Substantia nigra (tissue), 51 donors: ENCODE measurements at places on chromosomes 3 and 15.
A peak's percentile ranks its signal among the peaks of the same experiment; 100 is the strongest.

- no peak for DNase-seq
These were observed 366.3 kb downstream of the MECOM start for GRCh38 chr3:169297214-169297613.

GRCh38 chr3:32349184-32349583 lies 42.5 kb upstream of the CMTM7 start:
- DNase-seq = no peak

DNA sequence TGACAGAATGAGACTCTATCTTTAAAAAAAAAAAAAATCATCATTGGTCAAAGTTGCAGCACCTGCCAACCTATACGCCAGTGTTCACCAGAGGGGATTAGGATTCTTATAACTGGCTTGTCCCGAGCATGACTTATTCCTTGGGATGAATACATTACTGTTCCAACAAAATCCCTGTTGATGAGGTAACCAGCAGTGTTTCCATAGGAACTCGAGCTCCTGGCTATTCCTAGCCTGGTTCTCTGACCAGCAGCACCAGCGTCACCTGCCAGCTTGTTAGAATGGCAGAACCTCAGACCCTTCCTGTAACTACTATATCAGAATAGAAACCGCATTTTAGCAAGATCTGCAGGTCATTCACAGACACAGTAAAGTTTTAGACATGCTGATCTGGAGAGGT lies 364.4 kb downstream of the PTPRG start:
- no peak for DNase-seq

- no peak for DNase-seq
These were observed 38.0 kb downstream of the TXNRD3 start for GRCh38 chr3:126616931-126617330.

DNA sequence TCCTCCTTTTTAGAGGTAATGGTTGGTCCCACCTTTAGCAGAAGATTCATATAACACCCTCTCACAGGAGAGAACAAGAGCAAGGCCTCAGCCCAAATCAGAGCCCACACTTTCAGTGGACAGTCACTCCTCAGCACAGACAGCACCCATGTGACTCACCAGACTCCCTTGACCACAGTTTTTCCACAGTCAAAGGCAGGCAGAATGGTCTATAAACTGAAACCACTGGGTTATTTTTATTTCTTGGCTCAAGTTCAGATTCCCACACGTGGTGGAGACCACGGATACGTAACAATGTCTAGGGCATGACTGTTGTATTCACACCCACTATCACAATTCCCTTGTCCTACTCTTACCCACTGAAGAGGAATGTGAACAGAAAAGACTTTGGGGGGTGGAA lies 237.8 kb upstream of the UBE2E1 start:
- DNase-seq = no peak

DNA sequence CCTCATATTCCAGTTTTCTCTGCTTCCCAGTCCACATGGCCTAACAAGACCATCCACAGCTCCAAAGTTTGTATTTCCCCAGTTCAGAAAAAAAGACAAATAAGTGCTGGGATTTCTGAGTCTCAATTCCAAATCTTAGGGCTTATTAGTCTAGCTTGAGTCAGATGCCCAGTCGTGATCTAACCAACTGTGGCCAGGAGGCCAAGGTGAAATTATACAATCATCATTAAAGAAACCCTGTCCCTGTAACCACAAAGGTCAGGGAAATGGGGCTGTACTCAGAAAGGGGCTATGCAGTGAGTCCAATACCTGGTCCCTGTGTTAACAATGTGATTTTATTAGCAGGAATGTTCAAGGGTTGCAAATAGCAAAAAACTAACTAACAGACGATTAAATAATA lies 40.5 kb upstream of the MITF start:
- DNase-seq = no peak

DNA sequence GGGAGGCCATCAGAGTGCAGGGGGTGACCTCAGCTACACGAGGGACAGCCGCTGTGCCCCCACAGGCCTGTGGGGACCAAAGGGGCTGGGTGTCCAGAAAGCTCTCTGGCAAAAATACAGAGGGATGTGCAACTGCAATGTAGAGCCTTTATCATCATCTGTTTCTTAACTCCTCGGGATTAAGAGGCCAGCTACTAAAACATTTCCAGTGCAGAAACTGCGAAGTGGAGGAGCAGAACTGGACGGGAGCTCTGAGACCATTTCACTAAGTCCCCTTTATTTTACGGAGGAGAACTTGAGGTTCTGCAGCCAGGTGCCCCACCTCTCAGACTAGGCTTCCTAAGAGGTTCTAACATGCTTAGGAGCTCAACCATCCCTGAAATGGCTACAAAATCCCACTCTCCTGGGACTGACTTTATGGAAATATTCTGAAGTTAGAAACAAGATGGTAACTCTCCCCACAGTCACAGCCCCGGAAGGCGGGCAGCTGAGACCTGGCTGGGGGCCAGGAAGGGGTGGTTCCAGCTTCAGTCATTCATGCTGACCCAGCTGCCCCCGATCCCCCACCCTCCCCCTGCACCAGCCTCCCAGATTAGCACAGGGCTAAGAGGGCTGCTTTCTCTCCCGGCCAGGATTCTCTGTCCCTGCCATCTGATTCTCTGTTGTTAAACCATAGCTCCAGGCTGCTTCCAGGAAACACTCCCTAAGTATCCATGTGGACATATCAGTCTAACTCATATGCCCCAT lies 40.3 kb downstream of the UMPS start:
- DNase-seq = peak; percentile 71

- no peak for DNase-seq
These were observed 40.5 kb downstream of the NUDT16 start for GRCh38 chr3:131421957-131422498.

- DNase-seq = peak; percentile 80
These were observed at the start of gene IRAK2 for GRCh38 chr3:10164546-10165393. TSS of gene IRAK2 (plus strand) at chr3:10164919. CDS start at chr3:10164955, 36 bp downstream.

DNA sequence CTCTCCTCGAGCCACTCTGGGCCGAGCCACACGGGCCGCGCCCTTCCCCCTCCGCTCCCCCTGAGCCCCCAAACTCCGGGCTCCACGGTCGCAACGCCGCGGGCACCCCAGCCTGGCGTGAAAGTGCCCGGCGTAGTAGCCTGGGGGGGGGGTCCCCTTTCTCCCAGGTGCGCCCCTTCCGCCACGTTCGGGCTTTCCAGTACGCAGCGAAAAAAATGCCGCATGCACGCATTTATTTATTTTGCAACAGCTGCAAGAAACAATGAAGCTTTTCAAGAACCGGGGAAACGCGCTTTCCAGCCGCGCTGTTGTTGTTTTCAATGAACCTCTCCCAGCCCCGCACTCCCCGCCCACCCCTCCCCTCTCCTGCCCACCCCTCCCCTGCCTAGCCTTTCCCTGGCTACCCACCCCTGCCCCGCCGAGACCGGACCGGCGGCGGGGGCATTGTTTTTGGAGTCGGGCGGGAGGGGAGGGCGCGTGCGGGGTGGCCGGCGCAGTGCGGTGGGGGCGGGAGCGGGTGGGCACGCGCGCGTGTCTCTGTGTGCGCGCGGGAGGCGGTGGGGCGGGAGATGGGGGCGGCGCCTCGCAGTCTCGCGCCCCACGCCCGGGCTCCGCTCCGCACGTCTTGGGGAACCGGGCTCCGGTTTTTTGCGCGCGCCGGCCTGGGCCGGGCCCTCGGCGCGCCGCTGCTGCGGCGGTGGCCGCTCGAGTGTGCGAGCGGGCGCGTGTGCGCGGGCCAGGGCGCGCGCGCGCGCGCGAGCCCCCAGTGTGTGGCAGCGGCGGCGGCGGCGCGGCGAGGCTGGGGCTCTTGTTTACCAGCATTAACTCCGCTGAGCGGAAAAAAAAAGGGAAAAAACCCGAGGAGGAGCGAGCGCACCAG lies at the start of gene IGF1R:
IGF1R (plus strand) TSS at position 766 of the 880 bp plus-strand sequence. CDS start 1,043 bp downstream, outside the sequence.
- DNase-seq = peak; percentile 89

DNA sequence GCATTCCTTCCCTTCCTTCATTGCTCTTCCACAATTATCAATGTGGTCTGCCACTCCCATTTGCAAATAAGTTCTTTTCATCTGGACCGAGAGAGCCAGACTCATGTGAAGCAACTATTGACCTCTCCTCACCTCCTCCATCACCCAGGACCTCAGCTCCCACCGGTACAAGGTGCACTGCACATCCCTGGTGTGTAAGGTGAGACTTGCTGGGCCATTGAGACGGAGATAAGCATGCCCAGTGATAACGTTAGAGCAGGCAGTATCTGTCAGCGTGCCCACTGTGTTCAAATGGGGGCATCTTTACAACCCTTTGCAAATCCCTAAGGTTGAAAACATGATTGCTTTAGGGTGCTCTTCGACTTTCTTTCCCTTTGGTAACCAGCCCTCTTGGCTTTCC lies 154.8 kb downstream of the ADAMTS17 start:
- DNase-seq = no peak

GRCh38 chr15:82146990-82147461 lies 101.2 kb upstream of the MEX3B start:
- no peak for DNase-seq

DNA sequence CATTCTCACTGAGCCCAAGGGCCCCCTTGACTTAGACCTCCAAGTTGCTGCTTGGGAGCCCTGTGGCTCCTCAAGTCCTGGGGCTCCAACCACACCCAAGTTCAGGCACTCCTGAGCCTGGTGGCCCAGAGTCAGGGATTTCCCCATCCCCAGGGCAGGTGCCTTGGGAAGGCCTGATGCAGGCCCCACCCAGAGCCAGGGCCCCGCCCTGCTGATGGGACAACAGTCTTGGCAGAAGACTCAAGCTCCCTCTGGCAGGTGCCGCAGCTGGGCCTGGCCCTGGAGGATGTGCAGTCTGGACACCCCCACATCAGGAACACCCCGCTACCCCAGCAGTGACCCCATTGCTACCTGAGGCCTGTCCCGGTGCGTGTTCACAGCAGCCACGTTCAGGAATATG lies 17.7 kb upstream of the SHISA5 start:
- no peak for DNase-seq

DNA sequence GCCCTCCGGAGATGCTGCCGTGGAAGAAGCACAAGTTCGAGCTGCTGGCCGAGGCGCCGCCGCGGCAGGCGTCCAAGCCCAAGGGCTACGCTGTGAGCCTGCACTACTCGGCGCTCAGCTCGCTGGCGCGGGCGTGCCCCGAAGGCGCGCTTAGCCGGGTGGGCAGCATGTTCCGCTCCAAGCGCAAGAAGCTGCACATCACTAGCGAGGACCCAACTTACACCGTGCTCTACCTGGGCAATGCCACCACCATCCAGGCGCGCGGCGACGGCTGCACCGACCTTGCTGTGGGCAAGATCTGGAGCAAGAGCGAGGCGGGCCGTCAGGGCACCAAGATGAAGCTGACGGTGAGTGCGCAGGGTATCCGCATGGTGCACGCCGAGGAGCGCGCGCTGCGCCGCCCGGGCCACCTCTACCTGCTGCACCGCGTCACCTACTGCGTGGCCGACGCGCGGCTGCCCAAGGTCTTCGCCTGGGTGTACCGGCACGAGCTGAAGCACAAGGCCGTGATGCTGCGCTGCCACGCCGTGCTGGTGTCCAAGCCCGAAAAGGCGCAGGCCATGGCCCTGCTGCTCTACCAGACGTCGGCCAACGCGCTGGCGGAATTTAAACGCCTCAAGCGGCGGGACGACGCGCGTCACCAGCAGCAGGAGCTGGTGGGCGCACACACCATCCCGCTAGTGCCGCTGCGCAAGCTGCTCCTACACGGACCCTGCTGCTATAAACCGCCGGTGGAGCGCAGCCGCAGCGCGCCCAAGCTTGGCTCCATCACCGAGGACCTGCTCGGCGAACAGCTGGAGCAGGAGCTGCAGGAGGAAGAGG lies 1.3 kb downstream of the FAM43A start:
- DNase-seq = no peak

- no peak for DNase-seq
These were observed 45.8 kb upstream of the PCSK6 start for GRCh38 chr15:101535170-101535902.

DNA sequence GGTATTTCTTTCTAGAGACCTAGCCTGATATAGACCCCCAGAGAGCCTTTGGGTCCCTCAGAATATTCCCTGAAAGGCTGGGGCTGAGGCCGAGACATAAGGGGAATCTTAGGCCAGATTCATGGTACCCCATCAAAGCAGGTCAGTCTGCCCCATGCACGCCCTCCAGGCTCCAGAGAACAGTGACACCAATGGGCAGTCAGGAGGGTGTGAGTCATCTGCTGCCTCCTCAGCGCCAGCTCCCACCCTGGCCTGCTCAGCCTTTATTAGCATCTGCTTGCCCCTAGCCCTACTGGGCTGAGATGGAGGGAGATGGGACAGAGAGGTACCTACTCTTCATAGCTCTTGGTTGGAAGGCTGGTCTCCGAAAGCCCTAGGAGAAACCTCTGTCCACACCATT lies 14.3 kb upstream of the CAMKV start:
- no peak for DNase-seq

DNA sequence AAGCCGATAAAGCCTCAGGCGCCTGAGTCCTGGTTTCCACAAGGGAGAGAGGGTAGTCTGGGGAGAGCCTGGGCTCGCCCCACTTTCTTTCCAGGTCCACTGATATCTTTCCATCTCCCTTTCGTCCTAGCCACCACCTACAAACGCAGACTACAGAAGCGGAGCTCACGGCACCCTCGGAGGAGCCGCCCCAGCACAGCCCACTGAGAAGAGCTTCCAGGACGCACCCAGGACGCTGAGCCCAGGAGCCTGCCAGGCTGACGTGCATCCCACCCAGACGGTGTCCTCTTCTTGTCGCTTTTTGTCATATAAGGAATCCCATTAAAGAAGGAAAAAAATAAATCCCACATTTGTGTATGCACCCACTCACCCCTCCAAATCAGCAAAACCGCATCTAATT lies 21.1 kb downstream of the HAPLN3 start:
- no peak for DNase-seq

GRCh38 chr3:22729981-22730380 lies 473.1 kb upstream of the UBE2E2 start:
- no peak for DNase-seq

DNA sequence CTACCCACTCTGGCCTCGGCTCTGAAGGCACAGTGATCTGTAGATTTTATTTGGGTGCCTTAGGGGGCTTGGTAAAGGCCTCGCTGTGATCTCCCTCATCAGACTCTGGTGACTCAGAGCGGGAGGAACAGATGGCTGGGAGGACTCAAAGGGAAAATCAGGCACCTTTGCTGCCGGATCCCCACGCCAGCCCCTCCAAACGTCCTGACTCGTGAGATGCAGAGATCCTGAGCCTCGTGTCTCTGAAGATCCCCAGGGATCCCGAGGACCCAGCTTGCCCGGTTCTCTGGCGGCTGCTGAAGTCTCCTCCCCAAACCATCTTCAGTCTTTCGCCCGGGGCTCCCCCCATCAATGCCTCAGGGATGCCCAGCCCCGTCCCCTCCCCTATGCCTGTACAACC lies 32.8 kb downstream of the MUC20 start:
- no peak for DNase-seq

GRCh38 chr3:177538048-177538749 lies 340.9 kb upstream of the TBL1XR1 start:
- DNase-seq = peak; percentile 15

DNA sequence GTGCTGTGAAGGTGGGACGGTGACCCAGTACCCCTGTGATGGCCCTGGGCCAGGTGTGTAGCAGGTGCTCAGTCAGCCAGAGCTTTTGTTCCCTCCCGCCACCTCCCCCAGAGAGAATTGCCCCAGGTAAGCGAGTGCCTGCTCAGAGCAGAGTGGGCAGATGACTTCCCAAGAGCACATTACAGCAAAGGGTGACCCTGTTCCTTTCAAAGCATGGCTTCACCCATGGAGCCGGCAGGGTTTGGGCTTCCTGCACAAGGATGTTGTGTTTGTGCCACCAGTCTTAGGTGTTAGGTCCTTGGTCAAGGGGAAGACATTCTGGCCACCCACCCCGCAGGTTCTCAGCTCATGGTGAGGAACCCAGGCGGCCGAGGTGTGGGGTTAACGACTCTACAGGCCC lies 30.7 kb downstream of the SLC6A6 start:
- DNase-seq = no peak
